ENCODE measurements at places on chromosomes 1 and 21. TPM values are rescaled to one million over a fixed set of nuclear protein-coding genes. Genes with fewer than 3 reads are reported as not detected.

The LDLRAP1 gene
- 4.6 TPM for total RNA-seq

The ARMH1 gene
- not detected for total RNA-seq

The S100A7 gene
- not detected for total RNA-seq

The GPR37L1 gene
- not detected for total RNA-seq

The SIM2 gene
- total RNA-seq, result not detected

The LSM10 gene
- total RNA-seq, result 25.8 TPM

Measured in Caki2 (cell line).